ENCODE measurements at places on chromosomes 6 and 20. TPM values are rescaled to one million over a fixed set of nuclear protein-coding genes. Genes with fewer than 3 reads are reported as not detected.

GRCh38 chr6:167664678-167665660 lies 161.7 kb upstream of the AFDN start:
- ATAC-seq, result no peak

The PRSS16 gene
- total RNA-seq, result not detected

The TBP gene
- 21.8 TPM for total RNA-seq

DNA sequence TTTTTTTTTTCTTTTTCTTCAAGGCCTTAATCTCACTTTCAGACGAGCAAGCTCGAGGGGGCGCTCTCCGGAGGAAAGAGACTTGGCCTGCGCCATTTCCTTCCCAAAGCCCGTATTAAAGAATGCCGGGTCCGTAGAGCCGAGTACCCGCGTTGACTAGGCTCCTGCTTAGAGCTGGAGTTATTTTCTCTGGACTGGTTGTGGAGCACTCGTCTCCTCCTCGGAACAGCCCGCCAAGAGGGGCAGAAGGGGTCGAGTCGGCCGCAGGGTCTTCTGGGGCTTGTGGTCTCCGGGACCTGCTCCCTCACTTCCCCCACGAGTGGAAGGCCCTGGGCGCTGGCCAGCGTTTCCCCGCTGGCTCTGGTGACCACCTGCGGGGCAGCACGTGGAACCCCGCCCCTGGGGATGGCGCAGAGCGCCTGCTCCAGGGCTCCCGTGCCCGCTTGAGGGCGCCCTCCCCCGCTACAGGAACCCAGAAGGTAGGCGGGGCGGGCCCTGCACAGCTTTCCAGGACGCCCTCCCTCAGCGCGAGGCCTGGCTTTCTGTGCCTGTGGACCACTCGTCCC lies 2.7 kb upstream of the MEI4 start:
- ATAC-seq, result no peak

DNA sequence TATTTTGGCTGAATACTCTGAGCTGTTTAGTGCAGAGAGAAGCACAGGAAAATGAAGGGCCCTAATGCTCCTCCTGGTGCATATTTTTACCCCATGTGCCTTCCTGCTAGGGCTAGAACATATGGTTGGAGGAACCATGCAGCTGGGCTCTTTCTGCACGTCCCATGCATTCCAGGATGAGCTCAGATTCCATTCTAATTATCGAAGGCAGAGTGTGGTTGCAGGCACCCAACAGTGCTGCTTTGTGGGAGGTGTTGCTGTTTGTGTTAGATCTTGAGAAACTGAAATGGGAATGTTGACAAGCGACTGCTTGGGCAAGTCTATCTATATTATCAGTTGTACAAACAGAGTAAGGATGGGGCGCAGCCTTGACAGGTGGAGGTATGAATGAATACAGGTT lies 419.5 kb downstream of the DHX35 start:
- no peak for ATAC-seq
